Testis (tissue), 5 donors: ENCODE measurements at places on chromosomes 1 and 21.
A peak's percentile ranks its signal among the peaks of the same experiment; 100 is the strongest.

- no peak for DNase-seq
Measured at GRCh38 chr1:197393105-197393504, 125.1 kb downstream of the CRB1 start.

DNA sequence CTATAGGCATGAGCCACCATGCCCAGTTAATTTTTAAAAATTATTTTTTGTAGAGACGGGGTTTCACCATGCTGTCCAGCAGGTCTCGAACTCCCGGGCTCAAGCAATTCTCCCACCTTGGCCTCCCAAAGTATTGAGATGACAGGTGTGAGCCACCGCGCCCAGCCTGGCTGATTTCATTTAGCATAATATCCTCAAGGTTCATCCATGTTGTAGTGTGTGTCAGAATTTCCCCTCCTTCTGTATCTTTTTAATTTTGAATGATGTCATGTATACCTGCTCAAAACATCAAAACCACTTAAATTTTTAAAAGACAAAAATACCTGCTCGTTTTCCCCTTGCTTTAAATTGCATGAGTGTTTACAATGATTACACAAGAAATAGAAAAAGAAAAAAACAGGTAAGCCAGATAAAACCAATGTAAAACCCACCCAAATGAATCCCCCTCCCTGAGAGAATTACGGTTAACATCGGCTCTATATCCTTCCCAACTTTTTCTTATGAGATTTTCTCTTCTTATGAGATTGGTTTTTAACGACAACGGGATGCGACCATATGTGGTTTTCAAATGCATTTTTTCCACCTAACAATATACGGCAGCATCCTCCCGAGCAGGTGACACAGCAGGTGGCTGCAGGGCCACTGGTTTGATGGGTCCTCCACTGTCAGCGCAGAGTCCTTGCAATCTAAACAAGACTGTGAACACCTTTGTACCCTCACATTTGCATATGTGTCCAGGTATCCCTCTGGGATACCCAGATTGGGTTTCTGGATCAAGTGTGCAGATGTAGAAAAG, 22.1 kb downstream of the IFFO2 start:
- no peak for DNase-seq

DNA sequence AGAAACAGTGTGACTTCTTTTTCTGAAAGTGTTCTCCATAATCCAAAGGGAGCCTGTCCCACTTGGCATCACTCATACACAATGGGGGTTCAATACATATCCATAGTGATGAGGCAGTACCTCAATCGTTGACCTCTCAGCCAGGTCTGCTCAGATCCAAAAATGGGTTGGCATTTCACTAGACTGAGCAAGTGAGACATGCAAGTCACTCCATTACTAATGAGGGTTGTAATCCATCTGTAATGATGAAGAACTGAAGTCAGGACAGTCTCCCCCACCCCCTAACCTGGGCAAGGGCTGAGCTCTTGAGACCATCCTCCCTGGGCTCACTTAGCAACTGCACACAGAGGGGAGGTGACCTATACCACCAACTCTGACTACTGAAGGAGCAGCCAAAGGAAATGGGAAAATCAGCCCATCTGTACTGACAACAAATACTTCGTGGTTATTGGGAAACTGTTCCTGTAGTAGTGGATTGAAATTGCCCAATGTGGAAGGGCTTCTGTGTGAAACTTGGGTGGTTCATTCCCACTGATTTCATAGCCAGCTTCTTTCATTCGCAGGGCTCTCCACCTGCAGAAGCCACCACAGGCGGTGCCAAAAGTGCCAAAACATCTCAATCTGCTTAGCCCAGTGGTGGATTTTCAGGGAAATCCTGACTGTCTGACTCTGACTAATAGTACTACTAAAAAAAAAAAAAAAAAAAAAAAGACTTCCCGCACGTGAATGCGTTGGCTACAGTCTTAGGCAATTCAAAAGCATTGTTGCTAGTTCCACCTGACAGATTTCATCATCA, 5.0 kb downstream of the NGF start:
- DNase-seq, result no peak

GRCh38 chr1:99181892-99182291, 82.4 kb upstream of the PLPPR4 start:
- DNase-seq, result no peak

- DNase-seq, result no peak
Measured at GRCh38 chr1:176994931-176995596, 169.4 kb downstream of the ASTN1 start.

DNA sequence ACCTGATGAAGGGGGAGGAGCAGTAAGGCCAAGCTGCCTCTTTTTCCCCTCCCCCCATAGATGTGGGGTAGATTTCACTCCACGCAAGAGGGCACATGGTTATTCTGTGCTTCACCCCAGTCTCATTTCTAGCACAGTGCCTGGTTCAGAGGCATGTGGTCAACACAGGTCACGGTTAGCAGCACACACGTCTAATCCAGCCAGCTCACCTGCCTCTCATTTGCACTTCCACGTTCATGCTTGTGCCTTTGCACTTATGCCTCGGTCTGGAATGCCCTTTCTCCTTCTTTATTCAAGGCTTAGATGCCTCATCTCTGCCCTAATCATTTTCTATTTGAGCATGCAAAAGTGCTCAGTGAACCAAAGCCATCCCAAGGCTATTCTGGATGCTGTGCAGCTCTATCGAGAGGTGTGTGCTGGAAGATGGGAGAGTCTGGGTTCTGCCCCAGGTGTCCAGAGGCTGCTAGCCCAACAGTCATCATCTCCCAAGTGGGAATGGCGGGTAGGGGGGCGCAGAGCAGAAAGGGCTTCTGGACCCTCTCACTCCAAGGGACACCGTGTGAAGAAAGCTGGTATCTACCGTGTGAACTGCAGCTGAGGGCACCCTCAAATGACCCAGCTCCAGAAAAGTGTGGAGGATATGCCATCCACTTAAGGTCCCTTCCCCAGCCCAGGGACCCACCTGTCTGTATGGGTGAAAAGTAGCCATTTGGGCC, 2.1 kb upstream of the A3GALT2 start:
- DNase-seq, result no peak

GRCh38 chr1:42177541-42177981, 13.0 kb upstream of the GUCA2A start:
- no peak for DNase-seq

- no peak for DNase-seq
Measured at GRCh38 chr1:152679459-152679858, 4.4 kb downstream of the LCE2C start.

DNA sequence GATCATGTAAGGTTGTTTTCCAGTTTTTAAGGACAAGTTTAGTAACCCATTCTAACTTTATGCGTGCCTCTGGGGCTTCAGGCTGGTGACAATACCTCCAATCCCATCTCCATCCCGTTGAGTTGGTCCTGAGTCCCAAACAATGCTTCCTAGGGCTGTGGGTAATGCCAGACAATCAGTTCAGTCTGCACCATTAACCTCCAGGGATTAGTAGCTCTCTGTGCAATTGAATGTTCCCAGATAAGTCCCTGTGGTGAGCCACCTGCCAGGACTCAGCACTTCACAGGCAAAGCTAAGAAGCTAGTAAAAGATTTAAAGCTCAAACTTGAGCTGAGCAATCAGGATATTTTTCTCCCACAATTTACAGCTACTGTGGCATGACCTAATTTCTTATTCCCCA, 462.2 kb upstream of the PTBP2 start:
- no peak for DNase-seq

GRCh38 chr1:192546596-192547190, 28.9 kb upstream of the RGS1 start:
- no peak for DNase-seq

DNA sequence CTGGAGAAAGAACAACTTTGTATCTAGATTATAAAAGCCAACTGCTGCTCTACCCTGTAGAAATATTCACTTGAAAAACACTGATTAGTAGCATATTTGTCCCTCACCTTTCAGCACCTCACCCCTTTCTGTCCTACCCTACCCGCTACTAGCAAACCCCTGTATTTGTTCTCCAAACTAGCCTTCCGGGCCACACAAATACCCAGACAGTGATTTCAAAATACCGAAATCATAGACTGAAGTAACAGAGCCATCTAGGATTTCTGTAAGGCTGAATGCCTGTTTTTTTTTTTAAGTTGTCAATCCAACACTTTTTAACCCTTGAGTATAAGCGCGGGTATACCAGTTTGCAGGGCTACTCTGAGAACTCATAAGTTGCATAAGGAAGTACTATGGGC, 398 bp upstream of the DPT start:
- no peak for DNase-seq

- no peak for DNase-seq
Measured at GRCh38 chr1:93251966-93252365, 71.4 kb downstream of the CCDC18 start.

DNA sequence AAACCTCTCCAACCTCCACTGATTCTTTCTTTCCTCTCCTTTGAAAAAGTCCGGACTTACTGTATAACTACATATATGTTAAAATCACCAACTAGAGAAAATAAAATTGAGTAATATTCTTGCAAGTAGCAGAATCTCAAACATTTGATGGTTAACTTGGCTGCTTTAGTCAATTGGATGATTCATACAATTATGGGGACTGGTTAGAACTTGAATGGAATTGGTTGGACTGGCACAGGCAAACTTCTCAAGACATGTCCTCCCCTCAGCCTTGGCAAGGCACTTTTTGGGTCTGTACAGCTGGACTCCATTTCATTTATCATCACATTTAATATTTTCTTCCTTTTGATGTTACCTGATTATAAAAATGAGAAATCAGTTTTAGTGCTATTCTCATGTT, 6.5 kb downstream of the WLS start:
- DNase-seq, result no peak

GRCh38 chr1:59605184-59605583, 209.6 kb upstream of the HOOK1 start:
- DNase-seq, result no peak

- peak; percentile 88 for DNase-seq
Measured at GRCh38 chr1:3530926-3531818, 76.7 kb downstream of the ARHGEF16 start.
